ENCODE measurements at places on chromosomes 1 and 21.

- no peak for DNase-seq
Measured at GRCh38 chr1:74611887-74612286, 61.7 kb downstream of the ERICH3 start.

DNA sequence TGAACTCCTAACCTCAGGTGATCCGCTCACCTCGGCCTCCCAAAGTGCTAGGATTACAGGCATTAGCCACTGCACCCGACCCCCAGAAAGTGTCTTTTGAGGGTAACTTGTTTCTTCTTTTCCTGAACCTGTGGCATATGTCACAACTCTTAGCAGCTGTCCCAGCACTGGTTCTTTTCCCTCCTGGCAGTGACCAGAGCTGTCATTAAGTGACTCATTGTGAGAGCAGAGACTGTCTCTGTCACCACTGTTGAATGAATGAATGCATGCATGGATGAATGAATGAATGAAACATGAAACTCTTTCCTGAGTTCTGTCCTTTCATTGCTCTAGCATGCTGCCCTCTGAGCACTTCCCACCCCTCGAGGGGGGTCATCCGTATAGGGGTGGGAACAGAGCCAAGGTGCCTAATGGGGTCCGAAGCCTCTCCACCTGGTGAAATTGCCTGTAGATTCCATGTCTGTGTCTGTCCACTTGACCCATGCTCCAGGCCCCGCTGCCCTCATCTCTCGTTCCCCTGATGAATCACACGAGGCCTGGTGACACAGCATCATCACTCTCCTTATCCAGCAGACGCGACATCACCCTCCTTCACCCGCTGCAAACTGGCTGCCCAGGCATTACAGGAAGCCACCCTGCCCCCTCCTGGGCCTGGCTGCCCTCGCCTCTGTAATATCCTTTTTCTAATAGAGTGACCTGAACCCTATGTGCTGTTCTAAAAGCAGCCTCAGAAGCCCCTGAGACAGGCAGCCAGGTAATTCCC, 75.0 kb downstream of the IGSF21 start:
- DNase-seq, result no peak

- no peak for DNase-seq
Measured at GRCh38 chr1:58768971-58769808, 14.7 kb downstream of the JUN start.

- DNase-seq, result no peak
Measured at GRCh38 chr1:9233241-9233941, 1.2 kb upstream of the H6PD start.

DNA sequence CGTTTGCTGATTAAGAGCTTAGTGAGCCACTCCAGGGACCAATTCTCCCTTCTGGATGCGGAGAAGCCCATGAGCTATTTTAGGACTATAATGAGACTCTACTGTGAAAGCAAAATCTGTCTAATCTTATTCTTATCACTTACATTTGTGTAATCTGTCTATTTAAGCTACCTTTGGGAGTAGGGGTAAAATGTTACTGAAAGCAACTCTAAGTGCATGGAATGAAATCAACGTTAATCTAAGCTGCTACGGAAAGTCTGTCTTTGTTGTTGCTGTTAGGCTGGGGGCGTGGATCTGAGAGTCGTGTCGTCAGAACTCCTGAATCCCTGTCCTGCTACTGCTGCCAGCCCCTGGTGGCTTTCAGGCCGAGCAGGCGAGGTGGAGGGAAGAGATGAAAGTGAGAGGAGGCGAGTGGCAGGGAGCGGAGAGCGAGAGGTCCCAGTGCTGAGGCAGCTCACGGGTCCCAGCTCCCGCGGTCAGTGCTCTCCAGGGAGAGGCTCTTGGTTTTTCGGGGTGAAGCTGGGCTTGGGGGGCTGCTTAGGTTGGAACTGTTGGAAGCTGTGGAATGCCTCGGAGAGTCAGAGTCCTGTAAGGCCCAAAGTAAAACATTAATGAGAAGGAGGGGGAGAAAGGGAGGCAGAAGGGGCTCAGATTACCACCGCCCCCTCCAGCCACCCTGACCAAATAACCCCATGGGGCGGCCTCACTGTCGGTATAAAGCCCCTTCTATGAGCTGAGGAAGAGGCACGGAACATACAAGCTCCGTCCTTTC, 53.9 kb downstream of the COQ8A start:
- peak; percentile 42 for DNase-seq

GRCh38 chr1:221328371-221328770, 413.5 kb downstream of the DUSP10 start:
- no peak for DNase-seq

- DNase-seq, result no peak
Measured at GRCh38 chr1:151144474-151145303, 1.7 kb downstream of the SEMA6C start.

DNA sequence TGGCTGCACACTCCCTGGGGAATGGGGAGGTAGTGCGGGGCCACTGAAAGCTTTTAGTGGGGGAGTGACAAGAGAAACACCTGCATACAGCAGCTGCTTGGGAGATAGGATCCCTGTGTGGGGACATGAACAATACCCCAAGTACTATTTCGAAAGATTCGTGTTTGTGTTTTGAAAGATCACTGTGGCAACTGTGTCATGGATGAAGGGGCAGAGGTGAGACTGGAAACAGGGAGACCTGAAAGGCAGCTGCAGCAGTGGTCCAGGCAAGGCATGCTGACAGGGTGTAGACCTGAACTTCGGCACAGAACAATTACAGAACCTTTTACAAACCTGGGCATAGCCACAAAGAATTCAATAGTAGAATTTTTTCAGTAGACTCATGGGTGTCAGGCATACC, 32.9 kb downstream of the TENT5C start:
- DNase-seq, result no peak

DNA sequence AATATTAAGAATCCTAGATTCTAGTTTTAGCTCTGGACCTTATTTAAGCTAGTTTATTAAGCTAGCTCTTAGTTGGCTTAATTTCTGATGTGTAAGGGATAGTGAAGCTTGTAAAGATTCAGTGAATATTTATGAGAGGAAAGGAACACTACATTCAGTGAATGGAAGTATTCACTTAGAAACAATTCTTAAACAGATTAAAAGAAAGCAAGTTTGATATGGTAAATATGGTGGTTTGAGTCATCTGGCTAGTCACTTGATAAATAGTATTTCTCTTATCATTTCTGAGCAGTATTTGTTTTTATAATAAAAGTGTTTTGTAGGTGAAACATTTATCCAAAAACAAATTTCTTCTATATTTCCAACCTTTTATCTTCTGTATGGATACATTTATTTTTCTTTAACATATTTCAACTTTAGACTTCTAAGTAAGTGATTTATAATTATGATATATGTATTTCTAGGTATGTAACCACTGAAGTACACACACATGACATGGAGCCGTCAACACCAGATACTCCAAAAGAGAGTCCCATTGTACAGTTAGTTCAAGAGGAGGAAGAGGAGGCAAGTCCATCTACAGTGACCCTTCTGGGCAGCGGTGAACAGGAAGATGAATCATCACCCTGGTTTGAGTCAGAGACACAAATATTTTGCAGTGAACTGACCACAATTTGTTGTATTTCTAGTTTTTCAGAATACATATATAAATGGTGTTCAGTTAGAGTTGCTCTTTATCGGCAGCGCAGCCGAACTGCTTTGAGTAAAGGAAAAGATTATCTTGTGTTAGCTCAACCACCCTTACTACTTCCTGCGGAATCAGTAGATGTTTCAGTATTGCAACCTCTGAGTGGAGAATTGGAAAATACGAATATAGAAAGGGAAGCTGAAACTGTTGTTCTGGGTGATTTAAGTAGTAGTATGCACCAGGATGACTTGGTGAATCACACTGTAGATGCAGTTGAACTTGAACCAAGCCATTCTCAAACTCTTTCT, 55.6 kb downstream of the SUCO start:
- DNase-seq, result no peak

DNA sequence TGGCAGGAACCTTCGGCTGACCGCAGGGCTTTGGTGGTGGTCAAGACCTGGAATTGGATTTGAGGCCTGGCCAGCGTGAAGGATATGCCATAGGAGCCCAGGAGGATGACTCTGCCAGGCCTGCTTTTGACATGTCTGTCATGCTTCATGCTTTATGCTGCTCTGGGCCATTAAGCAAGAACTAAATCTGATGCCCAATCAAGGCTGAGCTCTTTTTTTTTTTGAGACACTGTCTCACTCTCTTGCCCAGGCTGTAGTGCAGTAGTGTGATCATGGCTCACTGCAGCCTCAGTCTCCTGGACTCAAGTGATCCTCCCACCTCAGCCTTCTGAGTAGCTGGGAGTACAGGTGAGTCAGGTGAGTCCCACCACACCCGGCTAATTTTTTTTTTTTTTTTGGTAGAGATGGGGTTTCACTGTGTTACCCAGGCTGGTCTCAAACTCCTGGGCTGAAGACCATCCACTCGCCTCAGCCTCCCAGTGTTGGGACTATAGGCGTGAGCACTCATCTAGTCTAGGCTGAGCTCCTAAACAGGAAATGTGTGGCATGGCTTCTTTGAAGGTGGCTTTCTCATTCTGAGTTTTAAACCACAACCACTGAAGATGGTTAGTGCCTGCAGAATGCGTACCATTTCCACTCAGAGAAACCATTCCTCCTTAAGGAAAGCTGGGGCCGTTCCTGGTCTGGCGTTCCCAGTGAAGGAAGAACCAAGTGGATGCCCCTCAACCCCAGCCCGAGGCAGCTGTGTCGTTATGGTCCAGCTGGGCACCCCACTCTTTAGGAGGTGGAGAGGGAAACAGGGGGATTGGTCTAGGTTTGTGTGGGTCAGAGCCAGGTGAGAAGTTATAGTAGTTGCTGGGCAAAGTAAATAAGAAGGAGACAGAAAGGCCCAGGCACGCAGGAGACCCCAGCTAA, 34.2 kb upstream of the ATP5PO start:
- DNase-seq, result no peak

GRCh38 chr1:229217716-229218115, 53.2 kb upstream of the RAB4A start:
- DNase-seq, result no peak

- DNase-seq, result no peak
Measured at GRCh38 chr1:119758584-119758983, 10.1 kb downstream of the HMGCS2 start.

GRCh38 chr1:158131217-158131616, 49.5 kb upstream of the CD1D start:
- DNase-seq, result no peak

GRCh38 chr1:165218731-165219130, 137.8 kb downstream of the LMX1A start:
- no peak for DNase-seq

DNA sequence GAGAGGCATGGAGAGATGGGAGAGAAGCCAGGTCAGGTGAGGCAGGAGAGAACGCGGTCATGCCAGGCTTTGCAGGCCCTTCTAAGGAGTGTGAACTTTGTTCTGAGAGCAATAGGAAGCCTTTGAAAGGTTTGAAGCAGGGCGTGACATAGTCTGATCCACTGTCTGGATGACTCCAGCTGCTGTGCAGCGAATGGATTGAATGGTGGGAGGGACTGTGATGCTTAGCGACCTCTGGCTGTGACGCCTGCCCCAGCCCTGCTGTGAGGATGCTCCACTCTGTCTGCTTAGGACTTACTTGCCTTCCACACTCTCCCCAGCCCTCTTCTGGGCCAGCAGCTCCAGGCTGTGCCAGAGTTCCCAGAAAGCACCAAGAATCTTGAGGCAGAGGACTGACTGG, 41.8 kb upstream of the POU3F1 start:
- no peak for DNase-seq

- no peak for DNase-seq
Measured at GRCh38 chr1:165444897-165445370, at the start of gene RXRG. Gene RXRG, minus strand, starts transcription at chr1:165445126. Its CDS starts 233 bp downstream, at chr1:165444893.

- DNase-seq, result no peak
Measured at GRCh38 chr1:11704194-11704529, 12.7 kb downstream of the DRAXIN start.

- no peak for DNase-seq
Measured at GRCh38 chr1:26084091-26084561, 16.7 kb upstream of the TRIM63 start.

DNA sequence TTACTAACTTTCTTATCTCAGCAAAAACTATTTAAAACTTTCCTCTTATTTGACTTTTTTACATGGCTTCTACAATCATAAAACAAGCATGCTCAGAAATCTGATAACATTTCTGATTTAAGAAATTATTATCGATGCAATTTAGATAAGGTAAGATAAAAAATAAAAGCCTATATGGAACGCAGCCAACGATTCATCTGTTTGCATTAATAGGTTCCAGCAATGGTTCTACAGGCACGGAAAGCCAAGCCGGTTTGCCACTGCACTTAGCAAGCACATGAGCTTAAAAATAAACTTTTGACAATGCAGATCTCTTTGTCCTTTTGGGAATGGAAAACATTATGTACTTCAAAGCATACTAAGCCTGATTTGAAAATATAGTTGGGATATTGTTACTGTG, 77.5 kb upstream of the KCNK2 start:
- DNase-seq, result no peak

- no peak for DNase-seq
Measured at GRCh38 chr1:101174722-101175121, 62.1 kb upstream of the S1PR1 start.

GRCh38 chr1:10598389-10598702, 123.6 kb downstream of the PEX14 start:
- DNase-seq, result no peak

DNA sequence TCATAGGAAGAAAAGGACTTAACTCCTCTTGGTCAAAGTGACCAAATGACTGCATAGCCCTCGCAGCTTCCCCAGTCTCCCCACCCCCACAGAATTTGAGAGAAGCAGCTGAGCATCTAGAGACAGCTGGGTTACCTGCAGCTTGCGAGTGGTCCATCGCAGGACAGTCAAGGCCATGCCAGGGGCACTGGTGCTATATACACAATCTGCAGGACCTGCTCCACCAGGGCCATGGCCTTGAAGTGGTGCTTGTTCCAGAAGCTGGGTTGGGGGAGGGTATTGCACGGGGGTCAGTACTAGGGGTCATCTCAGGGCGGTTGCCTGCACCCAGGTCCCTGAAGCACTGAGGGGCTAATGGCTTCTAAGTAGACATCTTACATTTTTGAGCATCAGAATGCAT, 10.4 kb downstream of the MRTO4 start:
- no peak for DNase-seq

DNA sequence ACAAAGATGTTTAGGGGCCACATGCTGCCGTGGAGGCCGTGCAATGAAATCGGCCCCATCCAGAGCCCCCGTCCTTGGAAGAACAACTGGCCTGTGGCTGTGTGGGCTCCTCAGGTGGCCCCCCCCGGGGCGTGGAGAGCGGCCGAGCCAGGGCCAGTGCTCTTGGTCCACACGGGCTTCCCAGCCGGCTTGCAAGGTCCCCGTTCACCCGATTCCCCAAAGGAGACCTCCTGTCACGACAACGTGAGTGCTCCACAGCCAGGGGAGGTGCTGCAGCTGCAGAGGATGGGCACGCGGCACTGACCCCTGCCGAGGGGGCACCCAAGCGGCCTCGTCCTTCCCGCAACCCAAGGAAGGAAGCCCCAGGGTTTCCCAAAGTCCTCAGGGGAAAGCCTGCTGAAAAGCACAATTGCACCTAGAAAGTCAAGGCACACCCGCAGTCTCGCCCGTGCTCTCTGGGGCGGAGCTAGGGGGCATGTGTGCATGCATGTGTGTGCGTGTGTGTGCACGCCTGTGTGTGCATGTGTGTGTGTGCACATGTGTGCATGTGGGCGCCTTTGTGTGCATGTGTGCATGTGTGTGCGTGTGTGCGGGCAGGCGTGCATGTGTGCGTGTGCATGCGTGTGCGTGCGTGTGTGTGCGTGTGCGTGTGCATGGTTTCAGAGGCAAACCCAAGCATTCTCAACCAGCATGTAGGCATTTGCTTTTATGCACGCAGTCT, 48.2 kb downstream of the SLX9 start:
- no peak for DNase-seq

All from left renal cortex interstitium (tissue), 4 donors.